ENCODE measurements at places on chromosomes 16 and 17. TPM values are rescaled to one million over a fixed set of nuclear protein-coding genes. Genes with fewer than 3 reads are reported as not detected.
A peak's percentile ranks its signal among the peaks of the same experiment; 100 is the strongest.

DNA sequence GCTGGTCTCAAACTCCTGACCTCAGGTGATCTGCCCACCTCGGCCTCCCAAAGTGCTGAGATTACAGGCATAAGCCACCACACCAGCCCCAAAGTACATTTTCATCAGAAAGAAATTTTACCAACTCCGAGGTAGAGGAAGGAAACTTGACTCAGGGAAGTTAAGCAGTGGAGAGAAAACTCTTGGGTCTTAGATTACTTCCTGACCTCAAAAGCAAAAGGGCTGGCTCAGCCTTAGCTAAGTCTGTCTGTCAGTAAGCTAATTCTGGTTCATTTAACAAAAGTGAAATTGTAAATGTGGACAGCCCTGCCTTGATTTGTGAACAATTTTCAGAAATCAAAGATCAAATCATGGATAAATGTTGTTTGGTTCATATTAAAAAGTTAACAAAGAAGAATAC is 30.6 kb downstream of the MAP2K6 start:
- no peak for DNase-seq

DNA sequence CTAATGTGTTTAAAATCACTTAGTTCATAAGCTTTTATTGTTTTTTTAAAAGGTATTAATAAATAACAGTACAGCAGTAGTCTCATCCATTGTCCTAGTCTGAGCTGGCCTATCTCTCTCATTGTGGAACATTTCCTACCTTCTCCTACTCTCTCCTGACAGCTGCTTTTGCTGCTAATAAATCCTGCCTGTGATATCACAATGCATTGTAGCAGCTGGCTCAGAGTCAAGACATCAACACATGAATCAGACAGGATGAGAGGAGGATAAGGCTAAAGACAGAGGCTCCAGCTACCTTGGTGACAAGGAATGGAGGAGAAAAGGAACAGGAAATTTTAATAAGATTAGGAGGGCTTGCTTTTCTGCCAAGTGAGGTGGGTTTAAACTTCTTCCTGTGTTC is 626.1 kb downstream of the HS3ST4 start:
- no peak for DNase-seq

DNA sequence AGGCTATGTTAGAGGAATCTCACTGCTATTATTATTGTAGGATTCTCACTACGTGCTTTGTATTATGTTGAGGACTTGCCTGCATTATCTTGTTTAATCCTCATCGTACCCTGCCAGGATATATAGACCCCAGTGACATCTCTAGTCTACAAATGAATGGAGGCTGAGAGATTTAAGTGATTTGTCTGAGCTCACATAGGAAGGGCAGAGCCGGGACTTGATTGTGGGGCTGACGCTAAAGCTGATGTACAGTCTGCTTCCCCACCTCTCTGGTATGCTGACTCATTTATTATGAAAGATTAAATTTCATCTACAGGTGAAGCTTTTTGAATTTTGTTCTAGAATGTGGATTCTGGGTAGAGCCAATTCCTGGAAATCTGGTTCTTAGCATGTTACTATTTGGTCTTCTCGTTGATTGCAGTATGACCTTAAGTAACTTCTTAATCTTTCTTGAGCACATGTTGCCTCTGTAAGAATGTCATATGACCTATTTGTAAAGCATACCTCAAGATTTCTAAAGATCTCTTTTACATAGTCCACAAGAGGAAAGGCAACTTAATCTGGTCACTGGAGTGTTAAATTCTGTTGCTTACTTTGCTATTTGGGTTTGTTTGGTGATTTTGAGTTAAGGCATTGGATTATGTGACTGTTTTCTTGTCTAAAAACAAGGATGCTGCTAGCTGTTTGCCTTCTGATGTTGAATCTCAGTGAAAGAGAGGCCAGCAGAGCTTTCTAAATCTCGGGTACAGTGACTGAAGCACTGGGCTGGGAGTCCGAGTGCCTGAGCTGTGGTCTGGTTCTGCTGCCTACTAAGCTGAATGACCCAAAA is 12.4 kb downstream of the METTL9 start:
- no peak for DNase-seq

- DNase-seq = peak; percentile 44
These were observed 3.9 kb downstream of the ITGA3 start for GRCh38 chr17:50059759-50060273.

DNA sequence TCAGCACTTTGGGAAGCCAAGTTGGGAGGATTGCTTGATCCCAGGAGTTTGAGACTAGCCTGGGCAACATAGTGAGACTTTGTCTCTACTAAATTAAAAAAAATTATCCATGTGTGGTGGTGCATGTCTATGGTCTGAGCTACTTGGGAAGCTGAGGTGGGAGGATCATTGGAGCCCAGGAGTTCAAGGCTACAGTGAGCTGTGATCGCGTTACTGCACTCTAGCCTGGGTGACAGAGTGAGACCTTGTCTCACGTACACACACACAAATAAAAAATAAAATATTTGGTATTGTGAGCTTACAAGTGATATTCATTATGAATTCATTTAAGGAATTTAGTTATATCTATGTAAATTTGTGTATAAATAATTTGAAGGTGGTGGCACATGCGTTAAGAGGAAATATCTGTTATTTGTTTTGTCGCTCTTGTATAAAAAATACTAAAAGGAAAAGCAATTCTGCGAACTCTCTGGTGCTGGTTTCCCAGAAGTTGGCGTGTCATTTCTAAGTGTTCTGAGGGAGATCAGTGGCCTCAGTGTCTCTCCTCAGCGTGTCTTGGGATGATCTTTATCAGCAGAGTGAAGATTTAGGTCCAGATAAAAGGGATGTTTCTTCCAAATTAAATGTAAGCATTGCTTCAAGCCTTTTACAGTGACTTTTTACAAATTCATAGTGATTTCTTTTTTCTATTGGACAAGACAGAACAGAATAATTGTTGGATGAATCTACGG is 187.6 kb downstream of the FTO start:
- no peak for DNase-seq

Gene KIF19
- 0.72 TPM for total RNA-seq

All from endodermal cell (in vitro differentiated cells).